MCF 10A (cell line): ENCODE measurements at places on chromosomes 5 and 9.

- DNase-seq = no peak
These were observed 102.2 kb downstream of the HACD4 start for GRCh38 chr9:20929276-20929675.

- DNase-seq = no peak
These were observed 386.5 kb downstream of the GADD45G start for GRCh38 chr9:89991204-89991790.

DNA sequence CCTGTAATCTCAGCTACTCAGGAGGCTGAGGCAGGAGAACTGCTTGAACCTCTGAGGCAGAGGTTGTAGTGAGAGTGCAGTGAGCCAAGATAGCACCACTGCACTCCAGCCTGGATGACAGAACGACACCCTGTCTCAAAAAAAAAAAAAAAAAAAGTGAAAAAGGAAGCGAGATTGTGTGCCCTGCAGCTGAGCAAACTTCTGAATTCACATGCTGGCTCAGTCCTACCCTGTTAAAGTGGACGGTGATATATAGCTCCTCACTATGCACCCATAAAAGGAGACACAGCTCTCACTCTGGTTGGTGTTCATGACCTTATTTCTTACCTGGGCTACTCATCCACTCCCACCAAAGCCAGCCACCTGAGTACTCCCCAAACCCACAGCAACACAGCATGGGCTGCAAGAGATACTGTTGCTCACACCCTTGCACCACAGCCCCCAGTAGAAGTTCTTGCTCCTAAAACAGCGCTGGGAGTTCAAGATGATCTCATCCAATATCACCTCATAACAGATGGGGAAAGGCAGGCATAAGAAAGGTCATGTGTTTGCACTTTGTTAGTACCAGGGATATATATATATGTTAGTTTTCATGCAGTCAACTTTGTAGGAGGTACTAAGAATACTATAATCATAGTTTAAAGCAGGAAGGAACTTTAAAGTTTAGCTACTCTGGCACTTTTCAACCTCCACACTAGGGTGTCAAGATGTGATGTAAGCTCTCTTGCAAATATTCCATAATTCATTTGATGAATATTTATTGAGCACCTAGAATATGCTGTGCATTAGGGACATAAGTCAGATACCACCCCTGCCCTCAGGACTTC, 4.0 kb downstream of the TTLL11 start:
- DNase-seq = no peak

GRCh38 chr5:120527251-120527650, 63.2 kb downstream of the PRR16 start:
- no peak for DNase-seq

DNA sequence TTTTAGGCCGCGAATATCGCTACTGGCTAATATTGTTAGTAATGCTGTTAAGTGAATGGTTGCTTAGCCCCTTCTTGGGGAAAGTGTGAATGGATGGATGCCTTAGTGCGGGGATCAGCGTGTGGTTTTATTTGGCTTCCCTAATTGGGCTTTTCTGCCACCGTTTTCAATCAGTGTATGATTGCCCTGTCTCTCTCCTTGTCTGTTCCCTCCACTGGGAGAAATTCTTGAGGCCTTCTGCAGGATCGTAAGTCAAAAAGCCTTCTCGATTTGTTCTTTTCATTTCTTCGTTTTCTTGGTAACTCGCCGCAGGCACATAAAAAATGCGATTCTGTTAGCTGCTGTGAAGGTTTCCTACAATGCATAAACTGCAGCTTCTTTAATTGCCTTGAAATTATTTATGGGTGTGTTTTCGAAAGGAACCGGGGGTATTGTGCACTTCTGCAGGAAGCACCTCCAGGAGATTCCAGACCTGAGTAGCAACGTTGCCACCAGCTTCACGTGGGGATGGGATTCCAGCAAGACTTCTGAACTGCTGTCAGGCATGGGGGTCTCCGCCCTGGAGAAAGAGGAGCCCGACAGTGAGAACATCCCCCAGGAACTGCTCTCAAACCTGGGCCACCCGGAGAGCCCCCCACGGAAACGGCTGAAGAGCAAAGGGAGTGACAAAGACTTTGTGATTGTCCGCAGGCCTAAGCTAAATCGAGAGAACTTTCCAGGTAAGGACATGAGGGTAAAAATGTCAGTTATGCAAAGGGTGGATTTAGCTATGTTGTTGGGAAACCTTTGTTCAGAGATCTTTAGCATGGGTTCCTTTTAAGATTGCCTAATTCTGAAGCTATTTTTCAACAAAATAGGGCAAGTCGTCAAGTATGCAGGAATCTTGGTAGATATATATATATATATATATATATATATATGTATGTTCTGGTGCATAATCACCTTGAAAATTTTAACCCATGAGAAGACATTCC, 700 bp downstream of the SKP2 start:
- peak; percentile 3 for DNase-seq

DNA sequence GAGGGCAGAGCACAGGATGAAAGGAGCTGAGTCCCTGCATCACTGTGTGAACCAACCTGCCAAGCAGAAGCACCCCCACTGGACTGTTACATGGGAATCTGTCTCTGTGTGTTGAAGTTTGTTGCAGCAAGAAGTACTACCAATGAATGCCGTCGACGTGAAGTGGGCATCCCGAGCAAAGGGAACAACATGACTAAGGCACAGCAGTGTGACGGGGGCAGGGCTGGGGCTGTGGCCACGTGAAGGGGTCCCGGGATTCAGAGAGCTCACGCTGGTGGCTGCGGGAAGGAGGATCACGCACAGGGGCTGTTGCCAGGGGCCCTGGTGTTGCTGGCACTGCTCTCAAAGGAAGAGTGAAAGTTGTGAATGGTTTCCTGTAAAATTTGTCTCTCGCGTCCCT, 27.5 kb upstream of the GABBR2 start:
- no peak for DNase-seq

GRCh38 chr9:69857131-69857530, 36.5 kb downstream of the CFAP95 start:
- peak; percentile 46 for DNase-seq

DNA sequence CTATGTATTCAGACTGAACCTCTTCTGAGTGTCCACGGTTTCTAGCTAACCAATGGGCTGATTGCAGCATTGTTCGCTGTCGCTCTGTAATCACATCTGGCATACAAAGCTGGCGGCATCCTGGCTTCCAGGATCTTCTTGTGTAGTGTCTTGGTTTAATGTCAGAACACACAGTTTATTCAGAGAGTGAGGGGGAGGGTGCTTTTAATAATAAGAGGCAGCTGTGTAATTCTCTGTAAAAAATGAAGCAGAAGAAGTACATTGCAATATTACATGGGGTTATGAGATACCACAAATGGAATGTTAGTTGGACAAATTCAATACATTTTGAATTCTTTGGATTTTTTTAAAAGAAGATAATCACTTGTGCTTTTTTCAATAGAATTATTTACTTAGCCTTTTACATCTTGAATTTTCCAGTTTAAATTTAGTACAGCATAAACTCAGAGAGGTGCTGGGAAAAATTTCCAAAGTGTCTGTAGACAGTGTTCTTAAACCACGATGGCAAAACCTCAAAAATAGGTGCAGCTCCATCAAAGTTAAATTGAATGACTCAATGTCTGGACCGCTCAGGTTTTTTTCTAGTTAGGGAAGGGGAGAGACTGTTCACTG, 206.0 kb downstream of the PCSK1 start:
- DNase-seq = peak; percentile 77

- no peak for DNase-seq
These were observed 1000.2 kb downstream of the NR2F1-AS1 start for GRCh38 chr5:92580814-92581213.

DNA sequence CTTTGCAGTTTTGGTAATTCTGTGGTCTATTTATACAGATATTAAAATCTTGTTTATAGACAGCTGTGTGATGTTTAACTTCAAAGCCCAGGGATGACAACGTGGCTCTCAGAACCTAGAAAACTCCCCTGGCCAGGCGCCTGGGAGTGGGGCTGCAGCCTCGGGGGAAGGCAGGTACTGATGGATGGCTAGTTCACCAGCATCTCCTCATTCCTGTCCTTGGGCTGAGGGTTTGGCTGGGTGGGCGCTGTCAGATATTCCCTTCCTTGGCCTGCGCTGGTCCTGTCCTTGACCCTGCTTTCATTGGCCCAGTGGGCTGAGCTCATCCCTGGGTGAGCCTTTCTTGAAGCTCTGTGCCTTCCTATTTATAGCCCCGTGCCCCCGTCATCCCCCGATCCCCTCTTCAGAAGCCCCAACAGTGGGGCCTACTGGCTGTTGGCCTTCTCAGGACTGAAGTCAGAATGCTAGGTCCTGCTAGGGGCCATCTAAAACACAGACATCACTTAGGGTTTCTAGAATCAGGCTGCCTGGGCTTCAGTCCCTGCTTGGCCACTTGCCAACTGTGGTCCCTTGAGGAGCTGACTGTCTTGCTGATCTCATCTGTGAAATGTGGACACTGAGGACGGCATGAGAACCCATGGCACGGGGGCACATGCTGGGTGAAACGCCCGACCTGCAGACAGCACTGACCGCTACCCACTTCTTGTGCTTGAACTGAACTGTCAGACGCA, 20.9 kb downstream of the SH3GLB2 start:
- no peak for DNase-seq

DNA sequence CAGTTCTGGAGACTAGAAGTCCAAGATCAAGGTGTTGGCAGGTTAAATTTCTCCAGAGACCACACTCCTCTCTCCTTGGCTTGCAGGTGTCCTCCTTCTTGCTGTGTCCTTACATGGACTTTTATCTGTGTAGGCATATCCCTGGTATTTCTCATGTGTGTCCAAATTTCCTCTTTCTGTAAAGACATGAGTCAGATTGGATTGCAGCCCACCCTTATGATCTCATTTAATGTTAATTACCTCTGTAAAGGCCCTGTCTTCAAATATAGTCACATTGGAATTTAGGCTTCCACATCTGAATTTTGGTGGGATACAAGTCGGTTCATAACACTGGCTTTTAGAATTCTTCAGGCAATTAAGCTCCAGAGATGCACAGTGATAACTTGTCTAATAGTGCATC, 322.2 kb upstream of the GRIA1 start:
- DNase-seq = no peak

DNA sequence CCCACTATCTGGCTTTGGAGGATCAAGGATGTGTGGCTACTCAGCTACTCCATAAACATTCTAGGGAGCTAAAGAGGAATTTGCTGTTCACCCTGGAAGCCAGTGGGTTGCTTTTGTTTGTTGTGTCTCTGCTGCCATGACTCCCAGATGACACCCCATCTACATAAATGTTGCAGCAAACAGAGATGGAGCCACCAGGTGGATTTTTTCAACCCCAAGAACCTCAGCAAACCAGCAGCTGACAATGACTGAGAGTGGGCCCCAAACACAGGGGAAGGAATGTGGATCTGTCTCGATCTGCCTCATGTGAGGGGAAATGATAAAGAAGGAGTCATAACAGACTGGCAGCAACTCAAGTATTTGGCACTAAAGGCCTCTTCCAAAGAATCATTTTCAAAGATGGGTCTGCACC, 132.7 kb upstream of the TNC start:
- peak; percentile 61 for DNase-seq

GRCh38 chr9:3136686-3137346, 292.9 kb upstream of the PUM3 start:
- no peak for DNase-seq

- DNase-seq = peak; percentile 96
These were observed 892 bp upstream of the TNC start for GRCh38 chr9:115118879-115119218.

DNA sequence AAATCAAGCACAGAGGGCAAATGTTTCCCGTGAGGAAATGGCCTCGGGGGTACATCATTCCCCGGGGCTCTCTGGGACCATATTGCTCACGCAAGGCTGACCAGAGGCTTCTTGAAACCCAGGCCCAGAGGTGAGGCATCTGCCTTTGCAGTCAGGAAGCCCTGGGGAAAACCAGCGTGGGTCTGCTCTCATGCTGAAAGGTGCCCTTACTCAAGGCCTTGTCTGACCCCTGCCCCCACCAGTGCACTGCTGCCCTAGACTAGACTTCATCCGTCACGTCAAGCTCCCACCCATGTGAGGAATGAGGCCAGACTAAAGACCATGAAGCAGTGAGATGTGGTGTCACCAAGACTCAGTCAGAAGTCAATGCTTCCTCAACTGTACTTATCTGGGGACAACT, 66.1 kb downstream of the PAX5 start:
- no peak for DNase-seq

GRCh38 chr9:13278368-13279246, 885 bp downstream of the MPDZ start:
- no peak for DNase-seq

DNA sequence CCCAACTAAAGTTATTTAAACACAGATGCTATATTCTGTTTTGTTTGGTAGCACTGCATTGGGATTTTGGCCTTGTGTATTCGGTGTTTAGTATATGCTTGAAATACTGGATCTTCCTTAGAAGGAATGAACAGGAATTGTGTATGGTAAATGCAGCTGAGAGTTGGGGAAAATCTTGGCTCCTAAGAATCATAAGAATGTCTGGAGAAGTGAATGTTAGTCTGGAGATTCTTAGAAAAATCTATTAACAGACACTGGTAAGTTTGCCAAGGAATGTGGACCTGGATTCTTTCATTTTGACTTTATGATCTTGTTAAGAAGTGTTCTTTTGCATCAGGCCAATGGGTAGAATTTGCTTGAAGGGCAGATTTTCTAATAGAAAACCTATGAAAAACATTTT, 38.9 kb downstream of the SNX30 start:
- no peak for DNase-seq

GRCh38 chr9:83981126-83981871, 694 bp downstream of the RMI1 start:
- peak; percentile 77 for DNase-seq

DNA sequence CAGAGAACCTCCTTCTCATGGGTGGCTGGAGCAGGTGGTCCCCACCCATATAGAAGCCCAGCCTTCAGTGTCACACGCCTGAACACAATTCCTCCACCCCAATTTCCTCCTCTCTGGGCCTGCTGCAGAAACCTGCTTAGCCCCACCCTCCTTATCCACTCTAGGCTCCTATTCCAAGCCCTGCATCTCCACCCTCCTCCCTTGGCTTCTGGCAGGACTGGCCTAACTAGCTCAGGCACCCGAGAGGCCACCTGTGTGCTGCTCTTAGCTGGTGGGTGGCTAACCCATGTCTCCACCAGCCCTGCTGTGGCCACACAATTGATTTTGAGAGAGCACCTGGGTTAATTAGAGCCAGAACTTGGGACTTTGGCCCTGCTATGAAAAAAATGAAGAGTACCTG, 77.3 kb upstream of the ATP10B start:
- no peak for DNase-seq

GRCh38 chr5:115460472-115460871, 84.1 kb downstream of the FEM1C start:
- DNase-seq = peak; percentile 70

DNA sequence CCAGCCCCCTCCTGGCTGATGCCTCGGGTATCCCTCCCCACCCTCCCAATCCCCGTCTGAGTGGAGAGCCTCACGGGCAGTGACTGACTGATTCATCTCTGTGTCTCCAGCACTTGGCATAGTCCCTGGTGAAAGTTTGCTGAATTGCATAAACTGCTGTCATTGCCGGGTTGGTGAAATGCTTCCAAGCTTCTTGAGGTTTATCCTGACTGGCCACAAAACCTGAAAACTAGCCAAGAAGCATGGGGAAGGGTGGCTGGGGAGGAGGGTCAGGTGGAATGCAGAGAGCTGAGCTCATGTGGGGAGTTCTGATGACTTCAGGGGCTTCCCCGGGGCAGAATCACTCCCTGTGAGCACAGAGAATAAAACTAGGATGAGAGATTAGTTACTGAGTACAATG, 56.9 kb upstream of the GGTA1 start:
- peak; percentile 98 for DNase-seq
